ENCODE measurements at places on chromosomes 3 and 15. TPM values are rescaled to one million over a fixed set of nuclear protein-coding genes. Genes with fewer than 3 reads are reported as not detected.

The TMEM207 gene
- total RNA-seq: not detected

The SLC12A1 gene
- total RNA-seq: not detected

The TRMT10C gene
- 23.9 TPM for total RNA-seq

The NOX5 gene
- total RNA-seq: 0.25 TPM

The EBLN2 gene
- 7.7 TPM for total RNA-seq

The RAP2B gene
- total RNA-seq: 31.4 TPM

The LCTL gene
- 0.33 TPM for total RNA-seq

The SIDT1 gene
- total RNA-seq: not detected

The EFHB gene
- total RNA-seq: 0.11 TPM

The PPP1R14D gene
- not detected for total RNA-seq

The C3orf18 gene
- 20.2 TPM for total RNA-seq

The ROBO1 gene
- total RNA-seq: 63.6 TPM

The KNG1 gene
- not detected for total RNA-seq

The IGF2BP2 gene
- total RNA-seq: 52.6 TPM

The IL16 gene
- total RNA-seq: 0.22 TPM

The ALDH1A2 gene
- 10.9 TPM for total RNA-seq

The VPS39 gene
- 61.4 TPM for total RNA-seq

The FEZF2 gene
- total RNA-seq: not detected

The ANKRD63 gene
- not detected for total RNA-seq

The SMCO1 gene
- total RNA-seq: not detected

The LEKR1 gene
- total RNA-seq: 1.3 TPM

The ISLR2 gene
- total RNA-seq: 0.25 TPM

The ZNF710 gene
- total RNA-seq: 11.5 TPM

Data from uterine smooth muscle cell (primary cell).